Kidney (tissue), 22 donors: ENCODE measurements at places on chromosomes 7 and 10. TPM values are rescaled to one million over a fixed set of nuclear protein-coding genes. Genes with fewer than 3 reads are reported as not detected.

- DNase-seq: no peak
- no peaks in the 10 kb centered on the region for H3K27me3 ChIP-seq
- no peak overlapping the region for H3K4me3 ChIP-seq
- H3K4me1 ChIP-seq: no peaks in the 10 kb centered on the region
- no peaks in the 10 kb centered on the region for H3K36me3 ChIP-seq
Measured at GRCh38 chr10:132593389-132593788, 55.8 kb downstream of the INPP5A start.

- H3K27me3 ChIP-seq: no peaks in the 10 kb centered on the region
- DNase-seq: no peak
- H3K36me3 ChIP-seq: peaks cover 58% of the 10 kb centered on the region
- no peak overlapping the region for H3K27ac ChIP-seq
Measured at GRCh38 chr7:102193806-102194205, 92.9 kb upstream of the SH2B2 start.

GRCh38 chr7:82467020-82467419 is 23.4 kb upstream of the CACNA2D1 start:
- DNase-seq: no peak
- H3K36me3 ChIP-seq: no peaks in the 10 kb centered on the region
- H3K4me1 ChIP-seq: no peaks in the 10 kb centered on the region

DNA sequence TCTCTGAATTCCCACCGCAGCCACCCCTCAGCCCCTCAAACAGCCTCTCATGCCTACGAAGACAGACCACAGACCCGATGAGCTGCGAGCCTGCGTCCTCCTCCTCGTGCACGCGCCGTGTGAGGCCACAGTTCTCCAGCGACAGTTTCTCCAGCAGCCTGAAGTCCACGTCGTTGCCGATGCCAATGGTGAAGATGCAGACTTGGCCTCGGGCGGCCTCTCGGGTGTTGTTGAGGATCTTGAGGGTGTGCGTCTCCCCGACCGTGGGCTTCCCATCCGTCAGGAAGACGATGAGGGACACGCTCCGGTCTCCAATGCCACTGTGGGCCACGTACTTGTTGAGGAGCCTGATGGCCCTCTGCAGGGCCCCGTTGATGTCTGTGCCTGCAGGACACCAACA is 87.1 kb downstream of the ITIH5 start:
- no peak overlapping the region for H3K27ac ChIP-seq
- H3K4me1 ChIP-seq: no peaks in the 10 kb centered on the region
- H3K27me3 ChIP-seq: no peaks in the 10 kb centered on the region

DNA sequence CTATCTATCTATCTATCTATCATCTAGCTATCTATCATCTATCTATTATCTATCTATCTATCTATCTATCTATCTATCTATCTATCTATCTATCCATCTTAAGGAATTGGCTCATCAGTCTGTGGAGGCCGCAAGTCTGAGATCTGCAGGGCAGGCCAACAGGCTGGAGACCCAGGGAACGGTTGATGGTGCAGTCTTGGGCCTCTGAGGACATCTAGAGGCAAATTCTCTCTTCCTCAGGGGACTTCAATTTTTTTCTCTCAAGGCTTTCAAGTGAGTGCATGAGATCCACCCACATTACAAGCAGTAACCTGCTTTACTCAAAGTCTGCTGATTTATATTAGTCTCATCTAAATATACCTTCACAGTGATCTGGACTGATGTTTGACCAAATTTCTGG is 197.0 kb downstream of the GLRX3 start:
- no peak overlapping the region for H3K4me3 ChIP-seq
- no peaks in the 10 kb centered on the region for H3K36me3 ChIP-seq
- no peaks in the 10 kb centered on the region for H3K4me1 ChIP-seq
- H3K27ac ChIP-seq: no peak overlapping the region
- DNase-seq: peak; percentile 39

DNA sequence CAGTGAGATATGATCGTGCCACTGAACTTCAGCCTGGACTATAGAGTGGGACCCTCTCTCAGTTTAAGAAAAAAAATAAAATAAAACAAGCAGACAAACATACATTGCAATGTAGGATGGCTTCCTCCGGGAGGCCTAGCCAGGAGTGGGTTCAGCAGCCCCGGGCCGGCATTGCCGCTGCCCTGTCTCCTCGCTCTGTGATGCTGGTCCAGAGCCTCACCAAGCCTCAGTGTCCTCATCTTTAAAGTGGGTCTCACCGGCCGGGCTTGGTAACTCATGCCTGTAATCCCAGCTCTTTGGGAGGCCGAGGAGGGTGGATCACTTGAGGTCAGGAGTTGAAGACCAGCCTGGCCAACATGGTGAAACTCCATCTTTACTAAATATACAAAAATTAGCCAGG is 71.6 kb downstream of the PTPRE start:
- no peak overlapping the region for H3K4me3 ChIP-seq
- H3K27ac ChIP-seq: no peak overlapping the region
- no peaks in the 10 kb centered on the region for H3K36me3 ChIP-seq
- no peaks in the 10 kb centered on the region for H3K4me1 ChIP-seq
- no peaks in the 10 kb centered on the region for H3K27me3 ChIP-seq

GRCh38 chr10:62083412-62084267 is 182.1 kb downstream of the ARID5B start:
- H3K4me1 ChIP-seq: peaks cover 31% of the 10 kb centered on the region
- H3K27me3 ChIP-seq: no peaks in the 10 kb centered on the region
- DNase-seq: peak; percentile 68
- no peak overlapping the region for H3K4me3 ChIP-seq
- H3K36me3 ChIP-seq: peaks cover 4% of the 10 kb centered on the region

DNA sequence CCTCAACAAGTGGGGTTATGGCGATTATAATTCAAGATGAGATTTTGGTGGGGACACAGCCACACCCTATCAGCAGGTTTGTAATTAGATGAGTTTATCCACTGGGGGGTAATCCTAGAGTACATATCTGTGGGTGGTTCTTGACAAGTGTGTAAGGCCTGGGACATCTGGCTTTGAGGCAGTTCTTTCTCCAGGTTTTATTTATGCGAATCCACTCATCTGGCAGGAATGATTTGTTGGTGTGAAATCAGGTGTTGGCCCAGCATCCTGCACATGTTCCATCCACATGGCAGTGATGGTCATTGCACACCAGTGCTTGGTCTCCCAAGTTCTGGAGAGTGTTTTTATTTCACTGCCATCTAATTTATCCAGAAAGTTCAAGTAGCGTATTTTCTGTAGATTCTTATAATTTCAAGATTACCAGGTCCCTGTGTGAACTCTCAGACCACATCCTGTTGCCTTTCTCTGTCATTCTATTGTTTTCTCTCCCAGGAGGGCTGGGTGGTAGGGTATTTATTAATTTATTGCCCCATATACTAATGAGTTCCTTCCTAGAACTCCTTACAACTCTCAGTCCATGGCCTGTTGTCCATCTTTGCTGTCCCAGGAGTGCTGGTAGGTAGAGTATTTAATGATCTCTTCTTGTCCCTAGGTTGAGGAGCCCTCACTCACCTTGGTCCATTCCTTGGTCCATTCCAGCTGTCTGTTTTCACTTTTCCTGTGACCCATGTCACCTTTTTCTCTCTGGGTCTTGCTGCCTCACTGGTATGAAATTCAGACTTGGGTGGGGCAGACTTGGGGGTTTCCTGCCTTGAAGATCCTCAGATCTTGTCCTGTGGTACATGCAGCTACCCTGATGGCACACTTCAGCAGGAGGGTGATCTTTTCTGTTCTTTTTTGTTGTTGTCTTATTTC is 10.4 kb downstream of the RALA start:
- H3K27me3 ChIP-seq: no peaks in the 10 kb centered on the region
- H3K36me3 ChIP-seq: no peaks in the 10 kb centered on the region
- DNase-seq: no peak
- no peak overlapping the region for H3K27ac ChIP-seq
- H3K4me3 ChIP-seq: no peak overlapping the region
- H3K4me1 ChIP-seq: no peaks in the 10 kb centered on the region

DNA sequence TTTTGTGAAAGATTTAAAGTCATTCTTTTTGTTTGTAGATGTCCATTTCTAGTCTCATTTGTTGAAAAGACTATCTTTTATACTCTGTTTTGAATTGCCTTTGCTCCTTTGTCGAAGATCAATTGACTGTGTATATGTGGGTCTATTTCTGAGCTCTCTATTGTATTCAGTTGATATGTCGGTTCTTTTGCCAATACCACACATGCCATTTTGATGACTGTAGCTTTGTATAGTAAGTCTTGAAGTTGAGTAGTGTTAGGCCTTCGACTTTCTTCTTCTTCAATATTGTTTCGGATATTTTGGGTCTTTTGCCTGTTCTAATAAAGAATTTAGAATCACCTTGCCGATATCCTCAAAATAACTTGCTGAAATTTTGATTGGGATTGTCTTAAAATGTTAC is 104.5 kb downstream of the CCSER2 start:
- H3K27me3 ChIP-seq: no peaks in the 10 kb centered on the region
- no peak overlapping the region for H3K27ac ChIP-seq
- no peak overlapping the region for H3K4me3 ChIP-seq
- DNase-seq: no peak
- no peaks in the 10 kb centered on the region for H3K36me3 ChIP-seq

DNA sequence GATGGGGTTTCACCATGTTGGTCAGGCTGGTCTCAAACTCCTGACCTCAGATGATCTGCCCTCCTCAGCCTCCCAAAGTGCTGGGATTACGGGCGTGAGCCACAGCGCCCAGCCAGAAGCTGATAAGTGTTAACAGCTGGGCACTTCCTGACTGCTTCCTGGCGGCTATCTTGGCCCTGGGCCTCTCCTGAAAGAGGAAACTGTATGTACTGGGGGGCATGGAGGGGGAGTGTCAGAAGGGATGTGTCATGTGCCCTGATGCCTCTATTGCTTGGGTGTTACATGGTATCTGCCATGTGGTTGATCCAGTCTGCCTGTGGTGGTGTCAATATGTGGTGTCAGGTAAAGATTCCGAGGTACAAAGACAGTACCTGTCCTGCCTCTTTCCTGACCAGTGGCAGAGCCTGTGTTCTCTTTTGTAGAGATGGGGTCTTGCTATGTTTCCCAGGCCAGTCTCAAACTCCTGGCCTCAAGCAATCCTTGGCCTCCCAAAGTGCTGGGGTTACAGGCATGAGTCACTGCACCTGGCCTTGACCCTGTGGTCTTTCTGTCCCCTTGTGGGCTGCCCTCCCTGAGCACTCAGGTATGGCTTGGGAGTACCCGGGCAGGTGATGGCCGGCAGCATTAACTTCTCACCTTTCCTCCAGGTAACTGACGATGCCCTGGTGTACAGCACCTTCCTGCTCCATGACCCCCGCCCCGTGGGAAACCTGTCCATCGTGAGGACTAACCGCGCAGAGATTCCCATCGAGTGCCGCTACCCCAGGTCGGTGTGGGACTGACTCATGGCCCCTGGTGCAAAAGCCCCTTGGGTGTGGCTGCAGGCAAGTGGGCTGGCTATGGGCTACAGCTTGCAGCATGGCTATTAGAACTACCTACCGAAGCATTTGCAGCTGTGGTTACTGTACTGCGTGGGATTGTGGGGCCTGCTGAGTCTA is 4.4 kb downstream of the ZP3 start:
- no peak overlapping the region for H3K4me3 ChIP-seq
- H3K36me3 ChIP-seq: no peaks in the 10 kb centered on the region
- peak; percentile 62 for DNase-seq
- no peak overlapping the region for H3K27ac ChIP-seq

DNA sequence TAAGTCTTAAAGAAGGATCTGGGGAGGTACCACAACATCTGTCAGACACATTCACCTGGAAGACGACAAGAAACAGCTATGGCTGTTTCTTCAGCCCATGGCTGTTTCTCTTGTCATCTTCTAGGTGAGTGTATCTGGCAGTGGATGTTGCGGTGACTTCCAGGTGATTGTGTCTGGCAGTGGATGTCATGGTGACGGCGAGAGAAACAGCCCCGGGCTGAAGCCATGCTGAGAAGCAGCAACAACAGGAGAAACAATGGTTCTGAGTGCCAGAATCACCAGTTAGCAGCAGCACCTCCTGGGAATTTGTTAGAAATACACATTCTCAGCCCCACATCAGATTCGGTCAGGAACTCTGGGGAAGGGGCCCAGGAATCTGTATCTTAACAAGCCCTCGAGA is 68.6 kb upstream of the SYPL1 start:
- H3K27ac ChIP-seq: no peak overlapping the region
- H3K36me3 ChIP-seq: no peaks in the 10 kb centered on the region
- no peak for DNase-seq
- no peak overlapping the region for H3K4me3 ChIP-seq
- H3K4me1 ChIP-seq: no peaks in the 10 kb centered on the region

DNA sequence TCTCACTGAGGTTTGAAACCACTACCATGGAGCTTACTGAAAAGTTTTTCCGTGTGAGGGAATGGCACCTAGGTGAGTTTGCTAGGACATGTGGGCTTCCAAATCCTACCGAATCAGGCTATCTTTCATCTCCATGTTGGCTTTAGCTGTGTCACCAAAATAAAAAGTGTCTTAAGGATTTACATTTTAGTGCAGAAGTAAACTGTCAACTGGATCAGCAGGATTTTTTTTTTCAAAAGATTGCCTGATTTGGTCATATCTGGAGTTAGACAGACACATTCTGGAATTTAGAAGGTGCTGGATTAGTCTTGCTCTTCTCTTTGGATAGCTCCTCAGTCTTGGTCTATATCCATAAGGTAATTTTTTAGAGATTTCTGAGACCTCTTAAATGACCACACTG is 5.5 kb downstream of the ARID5B start:
- no peaks in the 10 kb centered on the region for H3K36me3 ChIP-seq
- no peaks in the 10 kb centered on the region for H3K27me3 ChIP-seq
- peaks cover 6% of the 10 kb centered on the region for H3K4me1 ChIP-seq
- no peak overlapping the region for H3K4me3 ChIP-seq

- no peaks in the 10 kb centered on the region for H3K4me1 ChIP-seq
- H3K27ac ChIP-seq: no peak overlapping the region
- H3K36me3 ChIP-seq: no peaks in the 10 kb centered on the region
- no peak overlapping the region for H3K4me3 ChIP-seq
Measured at GRCh38 chr7:35521941-35522340, 173.0 kb downstream of the HERPUD2 start.

DNA sequence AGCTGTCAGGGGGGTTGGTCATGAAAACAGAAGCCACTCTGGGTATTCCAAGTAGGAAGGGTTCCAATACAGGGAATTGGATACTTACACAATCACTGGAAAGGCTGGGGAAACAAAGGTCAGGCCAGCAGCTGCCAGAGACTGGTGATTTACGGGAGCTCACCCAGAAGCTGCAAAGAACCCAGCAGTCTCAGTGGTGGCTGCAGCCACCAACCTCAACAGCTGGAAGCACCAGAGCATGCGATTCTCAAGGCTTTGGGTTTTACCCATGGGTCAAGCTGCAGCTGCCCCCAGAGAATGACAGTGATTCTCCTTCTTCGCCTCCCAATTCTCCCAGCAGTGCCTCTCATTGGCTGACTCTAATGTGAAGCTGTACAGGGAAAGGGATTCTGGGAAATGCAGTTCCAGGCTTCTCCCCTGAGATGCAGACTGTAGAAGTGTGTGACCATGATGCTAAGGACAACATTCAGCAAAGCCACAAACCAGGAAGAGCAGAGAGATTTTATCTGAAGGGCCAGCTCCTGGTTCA is 107.2 kb upstream of the TCF7L2 start:
- no peaks in the 10 kb centered on the region for H3K36me3 ChIP-seq
- H3K4me3 ChIP-seq: no peak overlapping the region
- no peaks in the 10 kb centered on the region for H3K4me1 ChIP-seq
- H3K27ac ChIP-seq: no peak overlapping the region
- peak; percentile 87 for DNase-seq
- H3K27me3 ChIP-seq: no peaks in the 10 kb centered on the region

FASTK gene
- 71.2 TPM for total RNA-seq

JAZF1 gene
- 13.1 TPM for total RNA-seq

KEL gene
- 0.28 TPM for total RNA-seq

ST8SIA6 gene
- total RNA-seq: 0.91 TPM

FAM237B gene
- not detected for total RNA-seq

NKX1-2 gene
- total RNA-seq: not detected

ZNF467 gene
- 24.5 TPM for total RNA-seq

RBP4 gene
- total RNA-seq: 77.4 TPM

BEND7 gene
- 37.9 TPM for total RNA-seq

LMBR1 gene
- 82.6 TPM for total RNA-seq
